ENCODE measurements at places on chromosomes 13 and 19.

- no peak for DNase-seq
These were observed 32.2 kb downstream of the EFNB2 start for GRCh38 chr13:106503272-106503671.

DNA sequence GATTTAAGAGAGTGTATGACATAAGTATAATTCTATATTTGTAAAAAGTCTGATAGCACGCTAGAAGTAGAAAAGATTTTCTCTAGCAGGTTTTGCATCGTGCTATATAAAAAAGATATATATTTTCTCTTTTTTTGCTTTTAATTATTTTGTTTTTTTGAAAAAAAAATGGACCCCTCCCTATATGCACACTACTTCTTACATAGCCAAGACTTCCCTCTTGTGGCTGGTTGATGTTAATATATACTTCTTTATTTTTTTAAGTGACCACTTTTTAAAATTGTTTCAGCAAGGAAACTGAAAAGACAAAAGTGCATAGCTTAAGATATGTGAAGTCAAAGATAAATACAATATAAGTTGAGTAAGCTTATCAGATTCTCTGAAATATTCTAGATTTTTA lies 1202.8 kb downstream of the DIAPH3 start:
- DNase-seq: no peak

DNA sequence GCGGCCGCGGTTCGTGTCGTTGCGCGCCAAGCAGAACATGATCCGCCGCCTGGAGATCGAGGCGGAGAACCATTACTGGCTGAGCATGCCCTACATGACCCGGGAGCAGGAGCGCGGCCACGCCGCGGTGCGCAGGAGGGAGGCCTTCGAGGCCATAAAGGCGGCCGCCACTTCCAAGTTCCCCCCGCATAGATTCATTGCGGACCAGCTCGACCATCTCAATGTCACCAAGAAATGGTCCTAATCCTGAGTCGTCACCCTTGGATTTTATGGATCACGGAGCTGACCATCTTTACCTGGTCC lies 475 bp downstream of the MRPL57 start:
- no peak for DNase-seq

DNA sequence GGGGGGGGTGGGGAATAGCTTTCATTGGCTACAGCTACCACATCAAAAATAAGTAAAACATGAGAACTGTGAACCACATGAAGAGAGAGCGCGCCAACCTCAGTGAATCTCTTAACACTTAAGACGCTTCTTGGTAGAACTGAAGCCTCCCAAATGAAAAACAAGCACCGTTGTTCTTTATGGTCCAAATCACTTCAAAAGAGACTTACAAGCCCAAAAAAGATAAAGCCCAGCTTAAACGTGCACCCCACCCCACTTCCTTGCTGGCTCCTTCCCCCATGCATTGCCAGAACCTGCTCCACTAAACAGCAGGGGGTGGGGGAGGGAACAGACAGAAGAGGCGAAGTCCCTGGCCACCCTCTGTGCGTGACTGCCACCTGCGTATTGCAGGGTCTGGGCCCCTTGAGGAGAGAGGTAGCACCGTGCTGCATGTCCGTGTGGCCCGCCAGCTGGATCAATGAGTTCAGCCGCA lies 479.1 kb downstream of the FOXO1 start:
- no peak for DNase-seq

GRCh38 chr13:101121608-101122007 lies 294.7 kb downstream of the NALCN start:
- no peak for DNase-seq

GRCh38 chr13:90104764-90105163 lies 1242.7 kb upstream of the MIR17HG start:
- DNase-seq: no peak

DNA sequence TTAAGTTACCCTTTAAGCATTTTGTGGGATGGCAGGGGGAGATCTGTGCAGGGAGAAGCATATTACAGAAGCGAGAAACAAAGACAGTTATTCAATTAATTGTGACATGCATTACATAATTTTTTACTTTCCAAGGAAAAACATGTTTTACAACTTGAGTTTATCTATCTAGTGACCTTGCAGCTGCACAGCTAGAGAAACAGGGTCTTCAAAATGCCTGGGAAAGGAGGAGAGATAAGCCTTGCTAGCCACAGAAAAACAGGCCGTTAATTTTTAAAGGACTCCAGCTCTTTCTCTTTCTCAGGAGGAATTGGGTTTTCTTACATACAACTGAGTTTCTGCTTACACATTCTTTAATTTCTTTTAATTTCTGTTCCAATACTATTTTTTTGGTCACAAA lies 14.8 kb upstream of the ZNF431 start:
- DNase-seq: no peak

GRCh38 chr13:21045100-21045499 lies 16.3 kb downstream of the LATS2 start:
- DNase-seq: no peak

DNA sequence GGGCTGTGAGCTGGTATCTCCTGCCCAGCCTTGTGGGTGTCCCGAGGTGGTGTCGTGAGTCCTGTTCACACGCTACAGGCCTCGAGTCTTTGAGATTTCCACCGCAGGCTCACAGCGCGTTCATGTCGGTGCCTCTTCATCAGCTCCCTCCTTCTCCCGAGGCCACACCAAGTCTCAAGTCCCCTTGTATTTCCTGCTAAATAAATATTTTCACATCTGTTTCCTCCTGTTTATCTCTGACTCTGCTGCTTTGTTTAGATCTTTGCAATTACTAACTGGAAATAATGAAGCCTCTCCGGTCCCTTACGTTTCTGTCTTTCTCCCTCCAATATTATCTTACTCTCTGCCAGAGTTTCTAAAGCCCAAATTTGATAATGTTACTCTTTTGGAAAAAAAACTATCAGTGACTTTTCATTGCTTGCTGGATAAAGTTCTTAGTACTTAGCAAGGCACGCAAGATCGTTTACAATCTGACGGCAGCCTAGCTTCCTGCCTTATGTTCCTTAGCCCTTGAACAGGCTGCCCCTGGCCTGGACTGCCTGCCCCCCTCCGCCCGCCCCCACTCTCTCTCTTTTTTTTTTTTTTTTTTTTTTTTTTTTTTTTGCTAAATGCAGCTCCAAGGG lies 130.5 kb upstream of the RNF113B start:
- DNase-seq: no peak

GRCh38 chr13:20144141-20144850 lies 16.6 kb downstream of the GJA3 start:
- DNase-seq: no peak

DNA sequence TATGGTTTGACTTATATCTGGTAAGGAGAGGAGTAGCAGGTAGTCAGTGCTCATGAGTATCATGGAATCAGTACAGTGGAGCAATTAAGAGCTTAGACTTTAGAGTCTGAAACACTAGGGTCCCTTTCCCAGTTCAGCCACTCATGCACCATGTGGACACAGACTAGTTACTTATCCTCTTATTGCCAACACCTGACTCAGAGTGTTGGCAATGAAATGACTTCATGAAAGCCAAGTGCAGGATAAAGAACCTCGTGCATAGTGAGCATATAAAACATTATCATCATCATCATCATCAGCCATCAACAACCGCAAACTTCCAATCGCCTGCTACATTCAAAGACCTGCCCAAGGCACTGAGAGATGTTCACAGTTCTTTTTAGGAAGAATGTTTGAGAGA lies 164.2 kb downstream of the FOXO1 start:
- no peak for DNase-seq

DNA sequence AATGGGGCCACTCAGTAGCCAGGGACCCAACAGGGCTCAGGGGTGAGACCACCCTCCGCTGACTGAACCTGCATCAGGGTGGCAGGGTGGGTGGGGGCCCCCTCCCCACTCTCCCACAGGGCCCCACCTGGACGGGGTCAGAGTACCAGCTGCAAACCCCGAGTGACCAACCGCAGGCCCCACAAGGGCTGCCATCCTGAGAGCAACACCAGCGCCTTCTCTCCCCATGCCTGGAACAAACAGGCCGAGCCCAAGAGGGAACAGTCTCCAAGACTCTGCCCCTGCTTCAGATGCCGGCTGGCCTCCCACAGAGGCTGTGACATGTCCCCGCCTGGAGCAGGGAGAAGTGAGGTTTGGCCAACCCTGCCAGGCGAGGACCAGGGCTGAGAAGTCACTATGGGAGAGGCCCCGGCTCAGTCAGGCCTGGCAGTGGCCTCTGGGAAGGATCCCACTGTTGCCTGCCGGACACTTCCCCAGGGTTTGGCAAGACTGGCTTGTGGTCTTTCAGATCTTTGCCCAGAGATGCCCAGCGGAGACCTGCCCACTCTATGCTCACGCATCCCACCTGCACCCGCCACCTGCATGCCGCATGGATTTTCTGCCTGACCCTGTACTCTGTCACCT lies 27.2 kb downstream of the MPND start:
- DNase-seq: no peak

DNA sequence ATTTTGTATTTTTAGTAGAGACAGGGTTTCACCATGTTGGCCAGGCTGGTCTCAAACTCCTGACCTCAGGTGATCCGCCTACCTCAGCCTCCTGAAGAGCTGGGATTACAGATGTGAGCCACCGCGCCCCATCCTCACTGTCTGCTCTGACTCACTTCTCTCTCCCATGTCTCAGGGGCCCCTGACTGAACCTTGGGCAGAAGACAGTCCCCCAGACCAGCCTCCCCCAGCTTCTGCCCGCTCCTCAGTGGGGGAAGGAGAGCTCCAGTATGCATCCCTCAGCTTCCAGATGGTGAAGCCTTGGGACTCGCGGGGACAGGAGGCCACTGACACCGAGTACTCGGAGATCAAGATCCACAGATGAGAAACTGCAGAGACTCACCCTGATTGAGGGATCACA lies 5.0 kb downstream of the SIGLEC9 start:
- no peak for DNase-seq

- no peak for DNase-seq
These were observed 120.2 kb downstream of the URI1 start for GRCh38 chr19:30062065-30062906.

- peak; percentile 16 for DNase-seq
These were observed 611.4 kb downstream of the PCDH9 start for GRCh38 chr13:66618702-66619101.

DNA sequence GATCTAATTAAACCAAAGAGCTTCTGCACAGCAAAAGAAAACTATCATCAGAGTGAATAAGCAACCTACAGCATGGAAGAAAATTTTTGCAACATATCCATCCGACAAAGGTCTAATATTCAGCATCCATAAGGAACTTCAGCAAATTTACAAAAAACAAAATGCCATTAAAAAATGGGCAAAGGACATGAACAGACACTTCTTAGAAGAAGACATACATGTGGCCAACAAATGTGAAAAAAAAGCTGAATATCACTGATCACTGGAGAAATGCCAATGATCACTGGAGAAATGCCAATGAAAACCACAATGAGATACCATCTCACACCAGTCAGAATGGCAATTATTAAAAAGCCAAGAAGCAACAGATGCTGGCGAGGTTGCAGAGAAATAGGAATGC lies 32.5 kb downstream of the ZNF582 start:
- no peak for DNase-seq

DNA sequence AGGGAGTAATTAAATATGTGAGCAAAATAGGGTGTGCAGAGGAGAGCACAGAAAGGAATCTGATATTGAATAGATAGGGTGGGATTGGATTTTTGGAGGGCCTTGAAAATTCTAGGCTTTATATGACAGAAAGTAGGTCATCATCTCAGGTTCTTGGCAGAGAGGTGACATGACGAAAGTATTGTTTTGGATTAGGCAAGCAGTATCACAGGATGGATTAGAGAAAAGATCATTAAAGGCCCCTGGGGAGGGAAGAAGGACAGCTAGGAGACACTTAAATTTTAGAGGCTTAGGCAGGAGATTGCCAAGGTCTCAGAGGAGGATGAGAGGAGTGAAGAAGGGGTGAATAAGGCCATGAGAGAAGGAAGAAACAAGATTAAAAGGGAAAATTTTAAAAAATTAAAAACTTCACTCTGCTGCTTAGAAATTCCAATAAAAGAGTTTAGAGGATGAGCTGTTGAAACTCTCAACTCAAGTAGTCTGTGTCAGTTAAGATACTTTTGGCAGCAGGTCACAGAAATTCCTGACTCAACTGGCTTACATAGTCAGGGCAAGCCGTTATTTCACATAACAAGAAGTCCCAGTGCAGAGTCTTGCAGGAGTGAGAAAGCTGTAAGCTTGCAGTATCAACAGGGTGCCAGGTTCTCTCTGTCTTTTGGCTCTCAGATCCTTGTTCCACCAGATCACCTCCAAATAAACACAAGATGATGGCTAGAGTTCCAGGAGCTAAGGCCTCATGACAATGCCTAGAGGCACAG lies 8.8 kb downstream of the GPC6 start:
- peak; percentile 37 for DNase-seq

- DNase-seq: no peak
These were observed 1.5 kb downstream of the WIZ start for GRCh38 chr19:15448044-15448777.

DNA sequence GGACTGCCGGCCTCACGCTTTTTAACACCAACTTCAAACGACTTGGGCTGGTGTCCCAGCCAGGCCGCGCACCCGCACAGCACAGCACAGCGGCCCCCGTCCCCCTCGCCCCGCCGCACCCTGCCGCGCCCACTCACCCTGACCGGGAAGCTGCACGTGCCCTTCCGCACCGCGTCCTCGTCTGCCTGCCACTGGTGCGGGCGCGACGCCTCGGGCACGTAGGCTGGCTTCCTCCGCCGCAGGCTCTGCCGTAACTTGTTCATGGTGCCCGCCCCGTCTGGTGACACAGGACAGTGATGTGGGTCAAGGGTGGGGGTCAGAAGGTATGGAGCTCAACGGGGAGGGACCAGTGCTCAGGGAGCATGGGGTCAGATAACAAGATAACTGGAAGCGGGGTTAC lies 6.2 kb downstream of the NUMBL start:
- DNase-seq: no peak

DNA sequence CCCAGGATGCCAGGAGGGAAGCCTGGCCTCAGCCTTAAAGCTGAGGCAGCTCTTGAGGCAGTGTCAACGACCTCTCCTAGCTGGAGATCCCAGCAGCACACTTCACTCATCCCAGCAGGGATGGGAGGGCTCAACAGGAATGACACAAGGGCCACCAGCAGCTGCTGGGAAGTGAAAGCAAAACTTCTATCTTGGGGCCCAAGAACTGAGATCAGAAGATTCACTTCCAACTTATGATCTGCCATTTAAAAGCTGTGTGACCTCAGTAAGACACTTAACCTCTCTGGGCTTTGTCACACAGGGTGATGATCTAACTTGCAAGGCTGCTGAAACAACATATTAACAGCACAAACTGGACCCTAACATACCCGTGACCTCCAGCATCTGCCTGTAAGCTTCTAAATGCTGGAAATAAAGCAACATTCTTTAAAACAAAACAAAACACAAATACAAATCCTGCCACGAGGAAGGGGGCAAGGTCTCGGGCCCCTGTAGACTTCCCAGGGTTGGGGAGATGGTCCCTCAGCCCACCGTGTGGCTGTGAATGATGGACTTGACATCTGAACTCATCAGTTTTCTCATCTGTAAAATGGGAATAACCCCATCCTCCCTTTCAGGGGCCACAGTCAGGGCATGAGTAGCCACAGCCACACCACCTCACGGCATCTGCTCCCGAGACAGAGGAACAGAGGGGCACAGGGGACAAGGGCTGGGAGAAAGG lies 22.7 kb downstream of the ELL start:
- no peak for DNase-seq

DNA sequence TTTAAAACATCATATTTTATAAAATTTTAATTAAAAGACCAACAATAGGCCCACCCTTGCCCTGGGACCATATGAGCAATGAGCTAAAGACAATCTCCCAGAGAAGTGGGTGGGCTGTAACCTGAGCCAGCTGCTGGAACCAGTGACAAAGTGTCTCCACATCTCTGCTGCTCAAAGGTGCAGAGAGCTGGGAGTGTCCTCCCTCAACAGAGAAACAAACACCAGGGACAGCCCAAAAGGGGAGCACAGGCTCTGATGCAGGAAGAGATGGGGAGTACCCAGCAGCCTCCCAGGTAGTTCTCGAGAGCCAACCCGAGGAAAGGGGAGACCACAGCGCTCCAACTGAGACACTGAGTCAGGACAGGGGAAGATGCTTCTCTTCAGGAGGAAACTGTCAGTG lies 39.1 kb downstream of the DOCK9 start:
- no peak for DNase-seq

Measured in EL (cell line).